ENCODE measurements at places on chromosomes 1 and 21. TPM values are rescaled to one million over a fixed set of nuclear protein-coding genes. Genes with fewer than 3 reads are reported as not detected.
A peak's percentile ranks its signal among the peaks of the same experiment; 100 is the strongest.

Gene FOXD2
- total RNA-seq: 0.05 TPM

Gene OR6N1
- not detected for total RNA-seq

Gene ADAMTS4
- total RNA-seq: 0.24 TPM

Gene AMPD1
- total RNA-seq: not detected

Gene NCF2
- total RNA-seq: 0.67 TPM

DNA sequence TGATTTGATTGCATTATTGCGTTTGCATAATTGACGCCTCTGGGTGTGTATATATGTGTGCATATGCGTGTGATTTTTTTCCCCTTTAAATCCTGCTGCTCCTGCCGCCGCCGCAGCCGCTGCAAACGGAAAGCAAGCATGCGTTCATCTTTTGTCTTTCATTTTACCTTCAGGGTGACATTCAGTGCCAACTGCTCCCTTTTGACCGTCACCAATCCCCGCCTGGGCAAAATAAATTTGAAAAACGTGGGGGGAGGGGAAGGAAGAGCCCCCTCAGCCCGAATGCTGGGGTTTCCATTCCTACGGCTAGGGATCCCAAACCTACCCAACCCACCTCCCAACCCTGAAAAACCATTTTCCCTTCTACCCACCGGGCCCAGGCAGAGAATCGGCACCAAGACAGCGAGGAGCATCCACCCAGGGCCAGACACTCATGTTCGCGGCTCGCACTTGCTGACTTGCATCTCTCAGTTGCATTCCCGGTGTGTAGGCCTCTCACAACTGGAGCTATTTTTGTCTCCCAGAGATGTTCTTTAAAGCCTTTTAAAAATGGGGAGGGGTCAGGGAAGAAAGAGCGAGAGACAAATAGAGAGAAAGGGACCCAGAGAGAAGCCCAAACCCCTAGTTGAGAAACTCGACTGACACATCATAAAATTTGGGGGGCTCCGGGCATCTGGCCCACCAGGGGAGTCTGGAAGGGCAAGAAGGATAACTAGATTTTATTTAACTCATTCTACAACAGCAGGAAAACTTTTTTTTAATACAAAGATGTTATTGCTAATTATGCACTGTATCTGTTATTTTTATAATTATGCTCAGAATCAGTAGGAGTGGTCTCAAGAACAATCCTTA is 367.1 kb upstream of the ESRRG start:
- no peak for DNase-seq
- H3K27ac ChIP-seq: no peak overlapping the region
- peaks cover 63% of the 10 kb centered on the region for H3K27me3 ChIP-seq
- H3K4me1 ChIP-seq: peaks cover 20% of the 10 kb centered on the region

DNA sequence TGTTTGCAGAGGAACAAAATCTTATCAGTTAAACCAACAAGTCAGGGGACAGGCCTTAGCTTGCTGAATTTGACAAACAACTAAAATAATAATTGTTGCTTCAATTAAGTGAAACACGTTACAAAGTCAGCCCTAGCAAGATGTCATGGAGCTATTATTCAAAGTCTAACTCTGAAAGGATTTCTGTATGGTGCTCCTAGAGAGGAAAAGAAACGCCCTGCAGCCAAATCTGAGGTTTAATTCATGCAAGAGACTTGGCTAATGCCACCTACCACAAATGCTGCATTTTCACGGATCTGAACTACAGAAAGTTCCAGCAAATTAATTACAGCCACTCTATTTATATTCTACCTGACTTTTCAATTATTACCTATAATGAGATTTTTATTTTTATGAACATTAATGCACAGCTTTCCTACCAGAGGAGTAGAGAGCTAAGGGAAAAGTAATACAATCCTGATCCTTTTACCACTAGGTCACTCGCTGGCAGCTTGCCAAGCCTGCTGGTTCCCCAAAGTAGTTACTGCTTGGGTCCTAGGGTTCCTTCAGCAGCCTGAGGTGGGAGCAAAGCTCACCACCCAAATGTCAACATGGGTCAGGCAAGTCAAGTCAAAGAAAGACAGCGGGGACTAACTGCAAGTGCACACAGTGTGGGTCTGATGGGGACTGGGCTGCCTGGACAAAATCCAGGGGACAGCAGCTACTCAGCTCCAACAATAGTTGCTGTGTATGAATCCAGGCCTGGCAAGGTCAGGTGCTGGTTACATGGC is 8.5 kb downstream of the COLGALT2 start:
- peaks cover 4% of the 10 kb centered on the region for H3K4me1 ChIP-seq
- H3K27me3 ChIP-seq: peaks cover 34% of the 10 kb centered on the region
- H3K4me3 ChIP-seq: no peak overlapping the region
- H3K36me3 ChIP-seq: no peaks in the 10 kb centered on the region

GRCh38 chr1:110663241-110663640 is 11.5 kb downstream of the KCNA3 start:
- H3K27ac ChIP-seq: no peak overlapping the region
- no peak for DNase-seq
- no peaks in the 10 kb centered on the region for H3K36me3 ChIP-seq
- no peak overlapping the region for H3K4me3 ChIP-seq
- peaks cover 14% of the 10 kb centered on the region for H3K27me3 ChIP-seq

- no peak overlapping the region for H3K27ac ChIP-seq
- no peak overlapping the region for H3K4me3 ChIP-seq
- no peaks in the 10 kb centered on the region for H3K4me1 ChIP-seq
- no peaks in the 10 kb centered on the region for H3K36me3 ChIP-seq
- H3K27me3 ChIP-seq: no peaks in the 10 kb centered on the region
Observed at GRCh38 chr21:24411429-24411828, 1195.9 kb downstream of the MRPL39 start.

DNA sequence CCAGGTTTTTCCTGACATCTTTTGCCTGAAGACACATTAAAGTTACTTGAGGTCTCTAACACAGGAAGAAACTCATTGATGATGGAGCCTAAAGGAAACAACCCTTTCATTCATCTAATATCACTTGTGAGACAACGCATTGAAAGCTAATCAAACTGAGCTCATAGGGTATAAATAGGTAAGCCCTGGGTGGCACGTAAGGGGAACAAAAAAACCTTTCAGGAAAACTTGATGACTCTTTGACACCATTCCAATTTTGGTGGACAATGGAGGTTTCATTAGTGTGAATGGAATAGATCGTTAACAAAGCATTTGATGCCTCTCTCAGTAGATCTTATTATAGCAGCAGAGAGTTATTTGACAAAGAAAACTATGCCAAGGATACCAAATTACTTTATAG is 80.7 kb upstream of the DUSP10 start:
- peaks cover 8% of the 10 kb centered on the region for H3K27me3 ChIP-seq
- no peaks in the 10 kb centered on the region for H3K4me1 ChIP-seq
- no peak overlapping the region for H3K4me3 ChIP-seq
- no peak overlapping the region for H3K27ac ChIP-seq

DNA sequence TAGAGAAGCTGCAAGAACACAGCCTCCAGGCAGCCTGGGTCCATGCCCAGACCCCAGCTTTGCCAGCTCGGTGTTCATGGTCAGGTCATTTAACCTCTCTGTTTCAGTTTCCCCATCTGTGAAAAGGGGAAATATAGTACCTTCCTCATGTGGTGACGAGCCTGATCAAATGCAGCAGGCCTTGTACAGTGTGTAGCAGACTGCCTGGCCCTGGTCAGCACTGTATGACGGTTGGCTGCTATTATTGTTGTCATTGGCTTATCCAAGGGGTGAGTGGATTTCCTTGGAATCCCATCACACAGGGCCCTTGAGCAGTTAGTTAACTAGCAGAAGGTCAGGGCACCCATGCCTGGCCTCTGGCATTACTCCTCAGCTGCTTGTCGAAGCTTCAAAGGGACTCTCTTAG is 6.6 kb upstream of the TMEM51 start:
- no peaks in the 10 kb centered on the region for H3K36me3 ChIP-seq
- H3K27me3 ChIP-seq: peaks cover 34% of the 10 kb centered on the region
- H3K4me3 ChIP-seq: no peak overlapping the region
- H3K4me1 ChIP-seq: no peaks in the 10 kb centered on the region

DNA sequence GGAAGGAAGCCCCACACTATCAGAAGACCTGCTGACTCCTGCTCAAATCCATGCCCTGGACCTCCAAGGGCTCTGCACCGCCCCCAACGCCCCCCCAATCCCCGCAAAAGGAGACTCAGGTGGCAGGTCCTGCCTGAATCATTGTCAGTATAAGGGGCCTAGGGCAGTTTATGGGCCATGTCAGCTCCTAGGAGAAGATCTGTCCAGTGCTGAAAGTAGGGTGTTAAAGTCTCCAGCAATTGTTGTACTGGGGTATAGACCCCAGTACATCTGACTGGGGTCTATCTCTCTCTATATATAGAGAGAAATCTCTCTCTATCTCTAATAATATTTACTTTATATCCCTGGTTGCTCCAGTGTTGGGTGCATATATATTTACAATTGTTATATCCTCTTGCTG is 12.1 kb upstream of the OLIG2 start:
- DNase-seq: no peak
- H3K4me1 ChIP-seq: no peaks in the 10 kb centered on the region
- no peak overlapping the region for H3K27ac ChIP-seq
- peaks cover 53% of the 10 kb centered on the region for H3K27me3 ChIP-seq
- no peaks in the 10 kb centered on the region for H3K36me3 ChIP-seq

DNA sequence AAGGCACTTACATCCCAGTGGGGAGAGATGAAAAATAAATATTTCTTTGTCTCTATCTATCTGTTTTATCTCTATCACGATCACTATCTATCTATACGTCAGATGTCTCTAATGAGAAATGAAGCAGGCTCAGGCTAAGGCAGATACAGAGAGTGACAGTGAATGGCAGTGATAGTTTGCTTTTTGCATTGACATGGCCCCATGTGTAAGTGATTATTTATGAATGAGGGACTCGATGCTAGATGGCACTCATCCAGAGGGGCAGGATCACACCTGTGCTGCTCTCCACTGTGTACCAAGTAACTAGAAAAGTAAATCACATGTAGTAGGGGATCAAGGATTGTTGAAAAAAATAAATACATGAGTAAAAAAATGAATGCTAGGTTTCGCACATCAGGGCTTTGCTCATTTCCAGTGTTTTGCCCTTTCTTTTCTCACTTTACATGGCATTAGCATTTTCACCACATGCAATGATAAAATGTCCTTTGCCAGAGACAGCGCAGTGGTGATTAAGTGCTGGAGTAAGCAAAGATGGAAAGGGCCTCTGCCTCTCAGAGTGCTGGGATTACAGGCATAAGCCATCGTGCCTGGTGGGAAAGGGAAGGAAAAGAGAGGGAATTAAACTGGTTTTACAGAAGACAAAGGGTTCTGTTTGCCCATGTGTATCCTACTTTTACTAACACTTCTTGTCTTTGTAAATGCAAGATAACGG is 16.5 kb downstream of the TBX19 start:
- DNase-seq: no peak
- no peaks in the 10 kb centered on the region for H3K27me3 ChIP-seq
- no peak overlapping the region for H3K27ac ChIP-seq
- peaks cover 5% of the 10 kb centered on the region for H3K4me1 ChIP-seq

DNA sequence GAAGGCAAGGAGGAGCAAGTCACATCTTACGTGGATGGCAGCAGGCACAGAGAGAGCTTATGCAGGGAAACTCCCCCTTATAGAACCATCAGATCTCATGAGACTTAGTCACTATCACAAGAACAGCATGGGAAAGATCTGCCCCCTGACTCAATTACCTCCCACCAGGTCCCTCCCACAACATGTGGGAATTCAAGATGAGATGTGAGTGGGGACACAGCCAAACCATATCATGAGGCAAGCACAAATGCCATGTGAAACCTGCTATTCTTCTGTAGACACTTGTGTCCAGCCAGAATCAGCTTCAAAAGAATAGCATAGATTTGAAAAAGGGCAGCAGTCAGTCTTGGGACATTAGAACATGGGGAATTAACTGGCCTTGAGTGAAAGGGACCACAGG is 32.2 kb upstream of the UBE2U start:
- H3K27me3 ChIP-seq: no peaks in the 10 kb centered on the region
- H3K4me1 ChIP-seq: peaks cover 9% of the 10 kb centered on the region
- H3K36me3 ChIP-seq: peaks cover 54% of the 10 kb centered on the region

- H3K4me1 ChIP-seq: peaks cover 14% of the 10 kb centered on the region
- DNase-seq: peak; percentile 67
- H3K4me3 ChIP-seq: peak overlapping the region; percentile 57
- H3K27me3 ChIP-seq: no peaks in the 10 kb centered on the region
- peak overlapping the region; percentile 85 for H3K27ac ChIP-seq
Observed at GRCh38 chr1:204128964-204129896, 22.6 kb downstream of the ETNK2 start.

DNA sequence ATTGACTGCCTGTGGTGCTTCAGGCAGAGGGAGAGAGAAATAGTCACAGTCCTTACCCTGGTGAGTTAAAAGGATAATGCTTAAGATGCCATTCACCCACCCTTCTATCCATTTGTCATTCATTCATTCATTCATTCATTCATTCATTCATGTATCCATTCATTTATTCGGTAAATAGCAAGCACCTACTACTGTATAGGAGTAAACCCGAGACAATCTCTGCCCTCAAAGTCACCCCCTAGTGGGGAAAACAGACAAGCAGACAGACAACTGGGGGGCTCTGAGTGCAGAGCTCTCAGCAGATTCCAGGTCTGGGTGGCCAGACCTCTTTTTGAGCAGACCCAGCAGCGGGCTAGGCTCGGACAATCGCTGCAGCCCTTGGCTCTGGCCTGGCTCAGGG is 14.1 kb upstream of the ACTL8 start:
- H3K4me1 ChIP-seq: no peaks in the 10 kb centered on the region
- H3K4me3 ChIP-seq: no peak overlapping the region
- no peak for DNase-seq
- H3K27ac ChIP-seq: no peak overlapping the region

DNA sequence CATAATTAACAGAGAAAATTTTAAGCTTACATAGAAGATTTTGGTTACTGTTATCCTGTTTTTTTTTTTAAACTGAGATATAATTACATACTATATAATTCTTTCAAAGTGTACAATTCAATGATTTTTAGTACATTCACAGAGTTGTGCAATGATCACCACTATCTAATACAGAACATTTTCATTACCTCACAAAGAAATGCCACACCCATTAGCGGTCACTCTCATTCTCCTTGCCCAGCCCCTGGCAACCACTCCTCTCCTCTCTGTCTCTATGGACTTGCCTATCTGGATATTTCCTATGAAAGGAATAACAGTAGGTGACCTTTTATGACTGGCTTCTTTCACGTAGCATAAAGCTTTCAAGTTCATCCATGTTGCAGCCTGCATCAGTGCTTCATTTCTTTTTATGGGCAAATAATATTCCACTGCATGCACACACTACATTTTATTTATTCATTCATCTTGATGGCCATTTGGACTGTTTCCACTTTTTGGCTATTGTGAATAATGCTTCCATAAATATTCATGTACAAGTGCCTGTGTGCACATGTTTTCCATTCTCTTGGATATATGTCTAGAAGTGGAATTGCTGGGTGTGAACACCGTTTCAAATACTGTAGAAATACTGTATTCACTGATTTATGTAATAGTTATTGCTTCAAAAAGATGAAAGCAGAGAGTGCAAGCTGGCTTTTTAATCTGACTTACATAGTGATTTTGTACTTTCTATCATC is 26.5 kb downstream of the TAF5L start:
- H3K4me3 ChIP-seq: no peak overlapping the region
- peaks cover 8% of the 10 kb centered on the region for H3K36me3 ChIP-seq
- no peaks in the 10 kb centered on the region for H3K4me1 ChIP-seq
- H3K27ac ChIP-seq: no peak overlapping the region
- no peaks in the 10 kb centered on the region for H3K27me3 ChIP-seq

Data from progenitor cell of endocrine pancreas (in vitro differentiated cells).